ENCODE measurements at places on chromosomes 5 and 9.

- DNase-seq: no peak
Measured at GRCh38 chr9:13035822-13036221, 243.7 kb downstream of the MPDZ start.

DNA sequence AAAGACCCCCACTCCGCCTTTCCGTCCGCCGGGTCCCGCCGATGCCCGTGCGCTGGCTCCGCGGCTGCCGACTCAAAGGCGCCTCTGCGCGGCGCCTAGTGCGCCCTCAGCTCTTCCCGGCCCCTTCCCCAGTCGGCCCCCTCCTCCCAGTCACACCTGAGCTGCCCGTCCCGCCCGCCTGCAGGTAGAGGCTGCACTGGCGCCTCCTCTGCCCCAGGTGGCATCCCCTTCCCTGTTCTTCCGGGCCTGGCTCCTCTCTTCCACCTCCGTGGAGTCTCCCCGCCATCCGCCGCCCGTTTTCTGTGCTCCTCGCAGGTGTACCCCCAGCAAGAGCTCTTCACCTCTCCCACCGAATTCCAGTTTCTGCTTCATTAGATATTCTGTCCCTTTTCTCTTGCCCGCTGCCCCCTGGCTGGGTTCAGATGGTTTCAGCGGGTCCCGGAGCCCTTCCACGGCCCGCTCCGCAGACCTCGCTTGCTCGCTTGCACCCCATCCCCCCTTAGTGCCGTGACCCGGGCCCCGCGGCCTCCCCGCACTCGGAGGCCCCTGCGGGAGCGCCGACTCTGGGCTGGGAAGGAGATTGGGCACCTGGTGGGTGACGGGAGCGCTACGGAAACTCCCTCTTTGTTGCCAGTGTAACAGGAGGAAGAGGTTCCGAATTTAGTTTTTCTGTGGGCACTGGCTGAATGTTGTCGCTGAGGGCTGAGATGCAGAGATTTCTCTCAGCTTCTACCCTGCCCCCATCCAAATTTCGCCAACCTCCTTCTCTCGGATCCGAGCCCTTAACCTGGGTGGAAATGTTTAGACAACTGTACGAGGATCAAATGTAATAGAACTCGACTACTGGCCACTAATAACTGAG, 809 bp downstream of the SLC44A1 start:
- peak; percentile 3 for DNase-seq

- DNase-seq: no peak
Measured at GRCh38 chr9:27485158-27485557, 38.9 kb upstream of the IFNK start.

DNA sequence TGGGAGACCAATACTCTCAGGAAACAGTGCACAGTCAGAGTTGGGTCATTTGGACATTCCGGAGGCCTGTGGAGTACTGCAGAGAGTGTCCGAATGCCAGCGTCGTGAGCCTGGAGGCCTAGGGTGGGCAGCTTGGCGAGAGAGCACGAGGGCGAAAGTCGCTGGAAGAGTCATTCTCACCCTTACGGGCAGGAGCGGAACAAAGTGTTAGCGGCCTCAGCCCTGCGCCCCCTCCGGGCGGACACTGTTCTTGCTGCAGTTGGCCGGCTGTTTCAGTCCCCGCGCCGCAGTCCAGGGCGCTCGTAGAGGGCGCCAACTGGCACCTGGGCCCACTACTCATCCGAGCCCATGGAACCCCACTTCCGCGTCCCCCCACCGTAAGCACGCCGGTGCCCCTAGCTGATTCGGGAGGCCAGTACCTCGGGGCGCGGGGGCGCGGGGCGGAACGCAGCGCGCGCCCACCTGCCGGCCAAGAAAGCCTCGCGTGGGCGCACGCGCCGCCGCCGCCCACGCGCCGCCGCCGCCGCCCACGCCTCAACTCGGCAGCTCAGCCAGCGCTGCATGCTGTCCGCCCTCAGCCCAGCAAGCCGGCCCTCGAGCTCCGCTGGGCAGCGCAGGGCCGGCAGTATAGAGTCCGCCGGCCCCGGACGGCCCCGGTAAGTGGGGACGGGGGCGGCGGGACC, 99.7 kb upstream of the CCL21 start:
- DNase-seq: no peak
